ENCODE measurements at places on chromosomes 5 and 9. TPM values are rescaled to one million over a fixed set of nuclear protein-coding genes. Genes with fewer than 3 reads are reported as not detected.

GRCh38 chr5:126967808-126968466 is 62.4 kb downstream of the MARCHF3 start:
- DNase-seq: no peak

DNA sequence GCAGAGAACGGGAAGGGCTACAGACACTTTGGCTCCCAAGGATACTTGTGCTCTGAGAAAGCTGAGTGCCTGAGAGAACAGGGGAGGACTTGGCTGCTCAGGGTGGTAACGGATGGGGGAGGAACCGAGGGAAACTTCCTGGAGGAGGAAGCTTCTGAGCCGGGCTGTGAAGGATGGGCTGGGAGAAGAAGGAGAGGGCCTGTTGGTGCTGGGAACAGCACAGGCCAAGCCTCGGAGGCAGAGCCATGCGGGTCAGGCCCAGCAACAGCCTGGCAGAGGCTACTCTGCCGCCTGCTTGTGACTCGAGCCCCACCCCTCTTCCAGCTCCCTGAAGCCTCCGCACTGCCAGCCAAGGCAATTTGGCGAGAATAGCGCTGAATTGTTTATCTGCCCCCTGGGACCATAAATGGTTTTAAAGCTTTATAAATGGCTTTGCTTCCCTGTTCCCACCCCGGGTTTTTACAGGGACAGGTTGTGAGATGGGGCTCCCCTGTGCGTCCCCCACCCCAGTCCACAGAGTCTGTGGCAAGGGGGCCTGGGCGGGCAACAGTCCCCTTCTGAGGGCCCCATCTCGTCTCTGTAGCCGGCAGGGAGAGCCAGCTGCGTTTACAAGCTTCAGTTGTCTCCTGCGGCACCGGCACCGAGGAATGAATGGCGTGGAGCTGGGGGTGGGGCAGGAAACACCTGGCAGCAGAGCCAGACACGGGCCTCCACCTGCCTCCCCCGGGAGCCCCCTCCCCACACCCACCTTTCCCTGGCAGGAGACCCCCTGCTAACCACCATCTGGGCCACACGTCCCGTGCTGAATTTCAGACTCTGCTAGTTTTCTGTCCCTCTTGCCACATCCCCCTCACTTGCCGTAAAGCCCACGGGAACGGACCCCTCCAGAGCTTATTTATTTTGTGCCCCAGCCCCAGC is 24.4 kb downstream of the FAM163B start:
- peak; percentile 73 for DNase-seq

GRCh38 chr5:31751610-31752009 is 112.7 kb downstream of the PDZD2 start:
- no peak for DNase-seq

- DNase-seq: peak; percentile 40
Measured at GRCh38 chr5:73188764-73189531, 16.0 kb downstream of the TMEM174 start.

GRCh38 chr5:140295414-140295813 is 7.5 kb downstream of the PFDN1 start:
- peak; percentile 93 for DNase-seq

GRCh38 chr5:172929371-172929838 is 29.8 kb upstream of the RPL26L1 start:
- DNase-seq: no peak

GRCh38 chr9:26925609-26926008 is 21.4 kb downstream of the PLAA start:
- no peak for DNase-seq

- DNase-seq: peak; percentile 46
Measured at GRCh38 chr9:91161465-91162300, 200.0 kb downstream of the AUH start.

GRCh38 chr5:62214701-62215100 is 91.3 kb upstream of the KIF2A start:
- DNase-seq: no peak

- DNase-seq: peak; percentile 39
Measured at GRCh38 chr9:93132287-93132927, 1.6 kb downstream of the NINJ1 start.

- peak; percentile 60 for DNase-seq
Measured at GRCh38 chr5:141779503-141779973, 97.5 kb upstream of the ARAP3 start.

DNA sequence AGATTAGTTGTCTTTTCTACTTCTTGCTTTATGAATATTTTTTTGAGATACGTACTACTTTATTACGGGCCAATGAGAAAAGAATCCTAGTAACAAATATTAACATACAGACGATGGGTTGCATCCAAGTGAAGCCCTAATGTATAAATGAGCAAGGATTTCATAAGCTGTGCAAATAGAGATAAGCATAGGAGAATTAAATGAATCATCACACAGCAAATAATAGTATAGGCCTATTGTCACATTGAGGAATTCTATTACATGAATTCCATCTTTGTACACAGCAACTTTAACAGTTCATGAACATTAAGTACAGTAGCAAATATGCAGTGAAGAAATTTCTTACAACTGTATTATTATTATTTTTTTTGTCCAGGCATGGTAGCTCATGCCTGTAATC is 78.0 kb downstream of the ACER2 start:
- DNase-seq: no peak

GRCh38 chr9:92947268-92948037 is at the start of gene FGD3:
Gene FGD3 (plus strand): TSS chr9:92947523. CDS start chr9:92976257, 28,734 bp downstream.
- peak; percentile 69 for DNase-seq

DNA sequence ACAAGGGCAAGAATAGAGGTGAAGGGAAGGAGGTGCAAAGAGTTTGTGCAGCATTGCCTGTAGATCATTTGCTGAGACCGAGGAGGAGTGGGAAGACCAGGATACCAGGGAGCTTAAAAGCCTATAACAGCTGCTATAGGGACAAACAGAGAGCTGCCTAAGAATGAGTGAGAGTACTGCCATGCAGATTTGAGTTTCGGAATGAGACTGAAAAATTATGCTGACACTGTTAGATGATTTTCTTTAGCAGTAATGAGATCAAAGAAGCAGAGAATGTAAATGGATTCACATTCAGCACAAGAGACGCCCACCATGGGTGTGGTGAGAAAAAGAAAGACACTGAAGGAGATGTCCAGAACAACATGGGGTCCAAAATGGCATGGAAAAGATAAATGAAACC is 69.7 kb downstream of the EPB41L4A start:
- no peak for DNase-seq

DNA sequence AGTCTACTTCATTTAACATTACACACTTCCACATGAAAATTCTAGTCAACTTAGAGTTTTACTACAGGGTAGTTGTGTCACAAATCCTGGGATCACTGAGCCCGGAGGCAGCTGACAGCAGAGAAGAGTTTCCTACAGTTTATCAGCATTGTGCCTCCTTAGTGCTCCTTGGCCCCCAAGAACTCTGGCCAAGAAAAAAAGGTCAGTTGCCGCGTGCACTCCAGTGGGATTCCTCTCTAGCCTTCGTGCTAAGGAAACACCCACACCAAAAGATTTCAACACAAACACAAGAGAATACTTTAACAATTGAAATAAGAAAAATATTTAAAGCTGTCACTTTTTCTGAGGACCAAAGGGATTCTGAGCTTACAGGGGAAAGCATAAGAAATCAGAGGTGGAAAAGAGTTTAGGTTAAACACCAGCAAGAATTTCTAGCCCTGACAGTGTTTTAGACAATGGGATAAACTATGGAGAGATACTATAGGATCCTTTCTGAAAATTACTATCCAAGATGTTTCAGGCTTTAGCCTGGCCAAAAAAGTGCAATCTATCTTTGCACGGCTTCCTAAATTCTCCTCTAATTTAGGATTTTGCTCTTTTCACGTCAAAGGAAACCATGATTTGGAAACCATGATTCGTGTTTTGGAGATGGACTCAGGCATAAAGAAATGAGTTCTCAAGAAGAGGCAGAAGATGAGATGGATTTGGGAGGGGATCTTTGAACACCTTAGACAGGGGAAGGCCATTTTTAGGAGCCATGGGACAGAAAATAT is 606.8 kb downstream of the RAB3C start:
- DNase-seq: no peak

DNA sequence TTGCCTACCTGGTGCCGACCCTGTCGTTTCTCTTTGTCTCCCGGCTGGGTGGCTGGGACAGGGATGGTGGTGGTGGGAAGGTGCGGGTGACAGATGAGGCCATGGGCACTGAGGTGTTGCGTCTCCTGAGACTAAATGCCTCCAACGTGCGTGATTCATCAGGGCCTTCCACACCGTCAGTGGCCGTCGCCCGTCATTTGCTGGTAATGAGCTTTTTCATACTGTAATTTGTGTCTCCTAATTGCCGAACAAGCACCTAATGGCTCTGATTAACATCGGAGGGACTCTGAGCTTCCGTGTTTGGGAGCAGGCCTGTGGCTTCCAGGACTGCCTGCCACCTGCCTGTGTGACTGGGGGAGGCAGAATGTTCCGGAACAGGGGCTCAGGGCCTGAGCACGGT is 35.2 kb downstream of the RXRA start:
- DNase-seq: no peak

DNA sequence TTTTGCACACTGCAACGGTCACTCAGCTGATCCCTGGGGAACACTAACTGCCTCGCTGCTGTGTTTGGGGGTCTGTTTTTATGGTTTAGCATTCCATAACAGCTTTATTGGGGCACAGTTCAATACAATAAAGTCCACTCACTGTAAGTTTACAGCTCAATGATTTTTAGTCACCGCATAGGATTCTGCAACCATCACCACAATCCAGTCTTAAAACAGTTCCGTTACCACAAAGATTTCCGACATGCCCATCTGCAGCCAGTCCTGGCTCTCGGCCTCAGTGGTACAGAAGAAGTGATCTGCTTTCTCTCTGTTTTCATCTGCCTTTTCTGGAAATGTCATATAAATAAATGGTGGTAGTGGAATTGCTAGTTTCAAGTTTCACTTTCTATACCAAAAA is 23.6 kb downstream of the OR2V2 start:
- DNase-seq: no peak

DNA sequence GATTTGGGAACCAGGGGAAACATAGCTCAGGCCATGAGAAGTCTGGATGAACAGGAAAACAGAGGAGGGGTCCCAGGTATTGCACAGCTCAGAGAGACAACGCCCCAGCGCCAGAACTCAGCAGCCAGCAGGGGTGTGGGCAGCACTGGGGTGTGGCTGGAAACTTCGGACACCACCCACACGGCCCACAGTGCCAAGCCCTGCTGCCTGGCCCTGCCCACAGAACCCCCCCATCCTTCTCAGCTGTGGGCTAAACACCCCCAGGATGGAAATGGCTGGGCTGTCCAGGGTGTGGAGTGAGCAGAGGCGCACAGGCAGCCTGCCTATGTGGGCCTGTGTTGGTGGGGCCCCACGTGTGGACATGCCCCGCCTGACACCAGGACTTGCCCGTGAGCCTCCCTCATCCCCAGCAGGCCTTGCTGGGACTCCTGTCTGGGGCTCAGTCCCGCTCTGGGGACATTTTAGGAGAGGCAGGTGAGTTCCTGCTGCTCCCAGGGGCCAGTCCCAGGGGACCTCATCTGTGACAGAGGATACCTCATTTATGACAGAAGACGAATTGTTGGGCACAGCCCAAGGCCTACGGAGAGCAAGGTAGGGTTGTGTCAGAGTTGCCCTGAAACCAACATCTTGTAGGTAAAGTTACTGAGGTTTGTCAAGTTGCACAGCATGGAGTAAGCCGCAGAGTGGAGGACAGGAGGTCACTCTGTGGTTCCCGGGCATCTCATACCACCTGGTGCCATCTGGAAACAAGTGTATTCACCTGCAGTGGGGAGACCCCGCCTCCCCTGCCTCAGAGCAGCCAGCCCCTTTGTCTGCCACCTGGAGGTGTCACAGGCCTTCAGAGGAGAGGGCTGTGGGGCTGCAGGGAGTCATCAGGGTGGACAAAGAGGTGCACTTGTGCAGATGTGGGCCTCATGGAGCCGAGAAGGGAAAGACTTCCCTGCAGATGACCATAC is 183.2 kb downstream of the AUH start:
- no peak for DNase-seq

DNA sequence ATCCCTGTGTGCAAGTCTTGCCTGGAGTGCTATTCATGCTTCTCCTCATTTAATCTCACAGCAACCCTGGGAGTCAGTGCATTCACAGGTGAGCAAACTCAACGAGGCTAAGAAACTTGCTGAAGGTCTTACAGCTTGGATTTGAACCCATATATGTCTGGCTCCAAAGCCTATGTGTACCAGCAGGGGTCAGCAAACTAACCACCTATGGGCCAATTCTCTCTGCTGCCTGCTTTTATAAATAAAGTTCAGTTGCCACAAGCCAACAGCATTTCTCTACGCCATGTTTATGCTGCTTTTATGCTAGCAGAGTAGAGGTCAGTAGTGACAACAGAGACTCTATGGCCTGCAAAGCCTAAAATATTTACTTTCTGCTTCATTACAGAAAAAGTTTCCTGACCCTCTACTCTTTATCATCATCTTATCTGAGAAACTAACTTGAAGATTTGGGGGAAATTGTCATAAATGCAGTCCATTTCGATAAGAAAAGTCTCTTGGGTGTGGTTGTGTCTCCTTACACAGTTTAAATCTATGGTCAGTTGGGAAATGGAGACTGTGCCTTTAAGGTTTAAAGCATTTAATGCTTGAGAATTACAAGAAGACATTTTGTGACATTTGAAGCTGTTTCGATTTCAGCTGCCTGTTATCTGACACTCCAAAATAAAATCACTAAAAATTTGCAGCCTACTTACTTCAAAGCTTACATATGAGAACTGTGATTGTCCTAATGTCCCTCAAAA is 137.7 kb downstream of the PRELID2 start:
- no peak for DNase-seq

GRCh38 chr5:100110497-100110896 is 424.7 kb upstream of the FAM174A start:
- no peak for DNase-seq

DNA sequence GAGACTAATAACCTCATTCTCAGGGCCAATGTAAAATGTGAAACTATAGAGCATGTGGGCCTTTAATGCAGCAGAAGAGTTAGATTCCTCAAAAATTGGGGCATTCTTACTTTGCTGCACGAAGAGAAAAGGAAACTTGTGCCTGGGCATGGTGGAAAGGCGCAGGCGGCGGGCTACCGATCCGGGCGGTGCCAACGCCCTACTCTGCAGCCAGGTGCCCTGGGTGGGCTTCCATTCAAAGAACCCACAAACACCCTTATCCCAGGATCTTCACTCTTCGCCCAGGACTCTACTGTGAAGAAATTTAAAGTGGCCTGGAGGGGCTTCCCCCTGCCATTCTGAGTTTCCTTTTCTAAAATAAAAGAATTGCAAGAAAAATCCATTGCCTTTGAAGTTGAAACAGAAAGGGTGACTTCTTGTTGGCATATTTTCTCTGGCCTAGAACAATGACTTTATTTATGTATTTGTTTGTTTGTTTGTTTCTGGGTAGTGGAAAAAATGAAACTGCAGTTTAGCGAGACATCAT is 124.9 kb downstream of the TMEM161B start:
- DNase-seq: no peak

SPINK5 gene
- 31.5 TPM for total RNA-seq

BTNL3 gene
- total RNA-seq: not detected

PDE6A gene
- total RNA-seq: 0.31 TPM

SLC1A1 gene
- 1.5 TPM for total RNA-seq

CDC20B gene
- total RNA-seq: not detected

HEMGN gene
- total RNA-seq: 4.1 TPM

ALDH1A1 gene
- total RNA-seq: 62.8 TPM

TAS2R1 gene
- not detected for total RNA-seq

TEX48 gene
- total RNA-seq: not detected
